Mammary microvascular endothelial cell (primary cell): ENCODE measurements at places on chromosomes 16 and 17. TPM values are rescaled to one million over a fixed set of nuclear protein-coding genes. Genes with fewer than 3 reads are reported as not detected.

Gene CCDC144A
- 0.15 and 1.2 TPM in 2 replicates for total RNA-seq

Gene SMTNL2
- total RNA-seq = 0.20 TPM in 1 of 2 replicates, not detected in the other

Gene PDILT
- total RNA-seq = not detected in 2 replicates

Gene TBC1D16
- 20.8 and 21.0 TPM in 2 replicates for total RNA-seq

Gene CACNG1
- total RNA-seq = not detected in 2 replicates

Gene TBC1D3H
- not detected in 2 replicates for total RNA-seq

Gene TMIGD1
- not detected in 2 replicates for total RNA-seq

Gene PRSS22
- total RNA-seq = not detected in 2 replicates

Gene KRT17
- total RNA-seq = 0.94 TPM in 1 of 2 replicates, not detected in the other

Gene TMEM92
- 0.05 and 0.07 TPM in 2 replicates for total RNA-seq
